Type B pancreatic cell (in vitro differentiated cells): ENCODE measurements at places on chromosomes 1 and 21.
A peak's percentile ranks its signal among the peaks of the same experiment; 100 is the strongest.

DNA sequence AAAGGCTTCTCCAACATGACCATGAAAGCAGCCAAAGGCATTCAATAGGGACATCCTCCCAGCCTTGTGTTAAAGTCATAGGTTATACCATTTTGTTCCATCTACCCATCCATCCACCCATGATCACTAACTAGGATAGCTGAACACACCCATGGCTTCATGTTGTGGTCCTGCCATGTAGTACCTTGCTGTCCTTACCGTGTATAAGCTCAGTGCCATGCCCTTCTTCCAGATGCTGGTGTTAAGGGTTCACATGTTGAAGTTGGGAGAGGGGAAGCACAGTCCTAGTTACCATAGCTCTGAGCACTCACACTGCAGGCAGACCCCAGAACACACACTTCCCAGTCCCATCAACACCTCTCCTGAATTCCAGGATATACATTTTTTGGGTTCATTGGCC lies 51.5 kb downstream of the ATP5PO start:
- no peak for DNase-seq

DNA sequence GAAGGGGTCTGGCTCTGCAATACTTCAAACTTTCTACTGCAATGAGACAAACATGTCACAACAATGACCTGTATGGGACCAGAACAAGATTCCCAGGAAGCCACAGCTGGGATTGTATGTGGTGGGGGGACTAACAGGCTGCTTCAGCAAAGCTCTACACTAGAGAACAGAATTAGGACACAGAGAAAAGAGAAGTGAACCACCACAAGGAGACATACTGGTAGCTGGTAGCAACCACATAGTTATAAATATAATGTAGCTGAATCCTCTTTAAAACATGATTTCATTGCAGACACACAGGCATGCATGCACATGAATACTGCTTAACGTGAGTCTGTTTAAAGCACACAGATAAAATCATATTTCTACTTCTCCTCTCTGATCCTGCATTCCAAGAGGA lies 3.5 kb upstream of the ILDR2 start:
- no peak for DNase-seq

- no peak for DNase-seq
Measured at GRCh38 chr21:39288987-39289386, 24.4 kb downstream of the BRWD1 start.

- DNase-seq: no peak
Measured at GRCh38 chr1:84424513-84425149, 26.3 kb downstream of the DNASE2B start.

DNA sequence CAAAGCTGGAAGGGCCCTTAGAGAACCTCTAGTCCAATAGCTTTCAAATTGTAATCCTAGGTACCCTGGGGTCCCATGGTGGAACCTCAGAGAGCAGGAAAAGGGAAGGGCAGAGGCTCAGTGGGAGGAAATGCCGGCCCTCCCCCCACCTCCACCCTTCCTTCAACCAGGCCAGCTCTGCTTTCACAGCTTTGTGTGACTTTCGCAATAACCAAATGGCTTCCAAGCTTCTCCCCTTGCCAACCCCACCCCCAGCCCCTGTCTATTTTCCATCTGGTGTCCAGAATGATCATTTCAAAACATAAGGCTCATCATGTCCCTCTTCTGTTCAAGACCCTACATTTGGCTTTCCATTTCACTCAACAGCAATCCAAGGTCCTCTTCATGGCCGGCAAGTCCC lies 74.4 kb downstream of the CD58 start:
- DNase-seq: no peak

DNA sequence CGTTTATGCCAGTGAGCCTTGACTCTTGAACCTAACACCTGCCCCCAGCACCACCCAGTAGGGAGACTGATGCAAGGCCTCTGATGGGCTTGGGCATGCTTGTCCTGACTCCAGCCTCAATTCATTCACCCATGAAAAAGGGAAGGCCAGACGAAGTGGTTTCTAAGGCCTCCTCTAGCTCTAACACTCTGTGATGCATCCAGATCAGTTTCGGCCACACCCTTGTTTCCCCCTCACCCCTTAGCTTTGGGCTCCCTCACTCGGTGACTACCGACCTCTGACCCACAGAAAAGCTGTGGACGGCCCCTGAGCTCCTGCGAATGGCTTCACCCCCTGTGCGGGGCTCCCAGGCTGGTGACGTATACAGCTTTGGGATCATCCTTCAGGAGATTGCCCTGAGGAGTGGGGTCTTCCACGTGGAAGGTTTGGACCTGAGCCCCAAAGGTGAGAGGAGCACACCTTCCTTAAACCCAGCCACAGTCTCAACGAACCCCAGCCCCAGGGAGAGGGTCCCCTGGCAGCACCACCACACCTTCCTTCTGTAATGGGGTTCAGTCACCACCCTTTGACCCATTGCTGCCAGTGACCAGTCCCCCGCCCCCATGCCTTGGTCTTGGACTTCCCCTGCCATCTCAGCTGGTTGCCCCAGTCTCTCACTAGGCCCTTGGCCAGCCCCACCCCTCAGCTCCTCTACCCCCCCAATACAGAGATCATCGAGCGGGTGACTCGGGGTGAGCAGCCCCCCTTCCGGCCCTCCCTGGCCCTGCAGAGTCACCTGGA lies 9.0 kb downstream of the NPR1 start:
- no peak for DNase-seq

- no peak for DNase-seq
Measured at GRCh38 chr1:211331011-211331709, 4.5 kb downstream of the TRAF5 start.

- DNase-seq: no peak
Measured at GRCh38 chr1:177732178-177732577, 237.7 kb downstream of the SEC16B start.

GRCh38 chr1:183414365-183414764 lies 3.8 kb downstream of the NMNAT2 start:
- no peak for DNase-seq

- DNase-seq: no peak
Measured at GRCh38 chr21:28333578-28334075, 659.0 kb downstream of the LTN1 start.

DNA sequence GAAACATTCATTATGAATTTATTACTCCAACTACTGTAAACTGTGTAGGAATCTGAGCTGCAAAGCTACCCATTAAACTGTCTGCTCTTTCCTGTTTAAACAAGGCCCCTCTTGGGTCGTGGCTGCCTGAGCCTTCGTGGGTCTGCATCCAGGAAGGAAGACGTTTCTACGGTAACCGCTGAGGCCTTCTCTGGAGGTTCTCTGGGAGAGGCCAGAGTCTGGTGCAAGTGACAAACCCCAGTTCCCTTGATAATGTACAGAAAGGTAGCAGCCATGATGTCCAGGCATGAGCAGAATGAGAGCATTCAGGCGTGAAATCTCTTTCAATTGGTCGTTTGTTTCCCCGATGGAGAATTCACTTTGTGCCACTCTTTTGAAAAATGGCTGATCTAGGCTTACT lies 350.2 kb downstream of the PLPP3 start:
- DNase-seq: no peak

GRCh38 chr1:234977875-234978396 lies 150.7 kb downstream of the TOMM20 start:
- no peak for DNase-seq

GRCh38 chr1:57302812-57303596 lies 120.9 kb downstream of the DAB1 start:
- DNase-seq: no peak

DNA sequence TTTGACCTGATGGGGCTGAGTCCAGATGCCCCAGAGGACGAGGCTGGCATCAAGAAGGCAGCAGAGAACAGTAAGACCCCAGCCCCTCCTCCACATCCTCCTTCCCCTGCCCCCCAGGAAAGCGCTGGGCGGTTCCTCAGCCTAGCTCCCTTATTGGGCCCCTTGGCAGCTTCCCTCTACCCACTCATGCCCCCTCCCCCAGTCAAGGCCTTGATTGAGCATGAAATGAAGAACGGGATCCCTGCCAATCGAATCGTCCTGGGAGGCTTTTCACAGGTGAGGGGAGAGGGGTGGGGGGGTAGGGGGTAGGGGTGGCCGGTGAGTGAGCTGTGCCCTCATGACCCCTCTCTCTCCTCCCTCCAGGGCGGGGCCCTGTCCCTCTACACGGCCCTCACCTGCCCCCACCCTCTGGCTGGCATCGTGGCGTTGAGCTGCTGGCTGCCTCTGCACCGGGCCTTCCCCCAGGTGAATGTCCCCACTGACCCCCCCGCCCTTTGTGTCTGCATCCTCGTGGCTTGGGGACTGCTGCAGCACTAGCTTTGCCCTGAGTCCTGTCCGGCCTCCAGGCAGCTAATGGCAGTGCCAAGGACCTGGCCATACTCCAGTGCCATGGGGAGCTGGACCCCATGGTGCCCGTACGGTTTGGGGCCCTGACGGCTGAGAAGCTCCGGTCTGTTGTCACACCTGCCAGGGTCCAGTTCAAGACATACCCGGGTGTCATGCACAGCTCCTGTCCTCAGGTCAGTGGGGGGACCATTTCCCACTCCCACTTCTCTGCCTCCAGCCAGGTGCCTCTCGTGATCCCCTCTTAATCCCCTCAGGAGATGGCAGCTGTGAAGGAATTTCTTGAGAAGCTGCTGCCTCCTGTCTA lies 3.2 kb downstream of the LYPLA2 start:
- no peak for DNase-seq

- DNase-seq: peak; percentile 74
Measured at GRCh38 chr21:17818186-17819113, 706 bp downstream of the C21orf91 start.

DNA sequence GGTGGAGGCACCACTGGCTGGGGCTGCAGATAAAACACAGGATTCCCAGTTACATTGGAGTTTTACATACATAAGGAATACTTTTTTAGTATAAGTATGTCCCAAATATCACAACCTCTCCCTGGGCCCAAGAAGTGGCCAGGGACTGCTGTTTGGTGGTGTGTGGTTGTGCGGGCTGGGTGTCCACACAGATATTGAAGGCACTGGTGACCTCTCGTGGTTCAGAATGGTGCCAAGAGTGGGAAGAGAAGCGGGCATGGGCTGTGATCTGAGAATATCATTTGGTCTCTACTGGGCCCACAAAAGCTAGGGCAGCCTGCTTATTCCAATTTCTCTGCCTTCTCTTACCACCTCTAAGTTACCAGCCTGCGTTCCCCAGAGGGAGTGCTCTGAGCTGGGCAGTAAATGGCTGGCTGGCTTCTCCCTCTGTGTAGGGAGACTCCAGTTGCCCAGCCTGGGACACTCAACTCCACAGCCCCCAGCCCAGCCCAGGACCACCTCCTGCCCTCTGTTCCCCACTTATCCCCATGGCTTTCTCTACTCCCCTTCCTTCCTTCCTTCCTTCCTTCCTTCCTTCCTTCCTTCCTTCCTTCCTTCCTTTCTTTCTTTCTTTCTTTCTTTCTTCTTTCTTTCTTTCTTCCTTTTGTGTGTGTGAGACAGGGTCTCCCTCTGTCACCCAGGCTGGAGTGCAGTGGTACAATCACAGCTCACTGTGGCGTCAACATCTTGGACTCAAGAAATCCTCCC lies 42.8 kb upstream of the RD3 start:
- DNase-seq: no peak

DNA sequence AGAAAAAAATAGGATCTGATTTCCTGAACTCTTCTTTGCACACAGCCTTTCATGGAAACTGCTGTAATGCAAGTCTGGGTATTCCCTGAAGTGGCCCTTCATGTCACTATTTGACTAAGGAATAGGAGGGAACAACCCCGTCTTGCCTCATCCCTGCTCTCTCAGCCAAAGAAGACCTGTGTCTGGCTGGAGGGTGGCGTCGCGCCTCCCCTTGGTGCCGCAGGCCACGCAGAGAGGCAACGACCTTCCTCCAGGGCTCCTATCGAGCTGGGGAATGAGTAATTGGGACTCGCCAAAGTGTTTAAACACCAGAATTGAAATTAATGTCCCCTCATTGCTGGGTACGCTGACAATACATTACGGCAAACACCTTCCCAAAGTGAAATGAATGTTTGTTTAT lies 129.8 kb downstream of the PBX1 start:
- DNase-seq: no peak

- DNase-seq: no peak
Measured at GRCh38 chr1:43354936-43355335, 3.8 kb upstream of the CDC20 start.

DNA sequence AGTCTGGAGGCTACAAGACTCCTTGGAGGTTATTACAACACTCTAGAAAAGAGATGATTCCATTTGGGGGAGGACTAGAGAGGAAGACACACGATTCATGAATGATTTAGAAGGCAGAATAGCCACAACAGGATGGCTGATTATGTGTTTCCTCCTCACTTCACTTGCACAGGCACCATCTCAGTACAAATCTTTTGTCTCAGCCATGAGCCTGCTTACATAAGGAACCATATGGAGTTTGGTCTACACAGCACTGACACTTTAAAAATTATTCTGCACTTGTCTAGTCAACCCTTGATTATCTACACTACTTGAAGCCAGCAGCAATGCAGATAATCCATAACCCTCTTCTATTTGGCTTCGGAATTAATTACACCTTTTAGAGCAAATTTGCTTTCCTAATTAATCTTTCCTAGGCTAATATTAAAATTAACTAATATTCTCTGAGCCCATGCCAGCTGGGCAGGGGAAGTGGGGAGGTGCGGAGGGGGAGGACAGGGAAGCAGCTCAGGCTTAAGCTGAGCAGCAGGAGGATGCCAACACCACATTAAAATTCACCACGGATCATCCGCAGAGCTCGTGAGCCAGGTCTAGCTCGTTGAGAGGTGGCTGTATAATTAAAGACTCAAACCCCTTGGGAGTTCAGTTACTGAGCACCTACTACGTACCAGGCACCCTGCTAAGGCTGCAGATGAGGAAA lies 3.2 kb upstream of the LEMD1 start:
- no peak for DNase-seq

GRCh38 chr1:185816460-185816859 lies 82.3 kb downstream of the HMCN1 start:
- DNase-seq: no peak

GRCh38 chr1:87103074-87103473 lies 188.6 kb downstream of the HS2ST1 start:
- no peak for DNase-seq

DNA sequence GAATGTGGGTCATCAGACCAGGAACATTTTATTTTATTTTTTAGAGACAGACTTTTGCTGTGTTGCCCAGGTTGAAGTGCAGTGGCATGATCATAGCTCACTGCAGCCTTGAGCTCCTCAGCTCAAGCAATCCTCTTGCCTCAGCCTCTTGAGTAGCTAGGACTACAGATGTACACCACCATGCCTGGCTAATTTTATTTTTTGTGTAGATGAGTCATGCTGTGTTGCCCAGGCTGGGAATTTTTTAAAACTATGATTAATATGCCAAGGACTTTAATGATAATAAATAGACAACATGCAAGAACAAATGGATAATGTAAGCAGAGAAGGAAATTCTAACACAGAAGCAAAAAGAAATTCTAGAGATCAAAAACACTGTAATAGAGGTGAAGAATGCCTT lies 142.4 kb downstream of the AK5 start:
- no peak for DNase-seq

- DNase-seq: no peak
Measured at GRCh38 chr21:31289702-31290101, 54.4 kb downstream of the TIAM1 start.
